ENCODE measurements at places on chromosomes 13 and 19.

DNA sequence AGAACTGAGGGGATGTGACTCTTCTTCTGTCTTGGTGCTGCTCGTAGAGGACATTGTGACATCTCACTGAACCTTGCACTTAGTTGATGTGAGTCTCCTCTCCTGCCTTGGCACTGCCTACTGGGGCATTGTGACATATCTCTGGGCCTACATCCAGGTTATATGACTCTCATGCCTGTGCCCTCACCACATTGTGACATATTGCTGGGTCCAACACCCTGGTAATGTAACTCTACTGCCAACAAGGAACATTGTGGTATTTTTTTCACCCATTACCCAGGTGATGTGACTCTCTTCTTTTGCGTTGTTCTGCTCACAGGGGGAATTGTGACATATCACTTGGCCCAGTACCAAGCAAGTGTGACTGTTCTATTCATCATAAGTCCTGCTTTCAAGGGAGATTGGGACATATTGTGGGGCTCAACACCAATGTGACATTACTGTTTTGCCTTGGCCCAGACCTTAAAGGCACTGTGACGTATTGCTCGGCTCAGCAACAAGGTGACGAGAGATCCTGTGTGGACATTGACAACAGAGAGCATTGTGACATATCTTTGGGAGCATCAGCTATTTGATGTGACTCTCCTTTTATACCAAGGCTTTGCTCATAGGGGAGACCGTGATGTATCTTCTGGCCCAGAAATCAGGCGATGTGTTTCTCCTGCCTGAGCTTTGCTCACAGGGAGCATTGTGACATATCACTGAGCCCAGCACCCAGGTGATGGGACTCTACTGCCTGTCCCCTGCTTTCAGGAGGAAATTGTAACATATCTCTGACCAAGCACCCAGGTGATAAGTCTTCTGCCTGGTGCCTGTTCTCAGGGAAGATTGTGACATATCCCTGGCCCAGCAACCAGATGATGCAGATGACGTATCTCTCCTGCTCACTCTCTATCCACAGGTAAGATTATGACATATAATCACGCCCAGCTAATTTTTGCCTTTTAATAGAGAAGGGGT lies 12.2 kb upstream of the ZNF429 start:
- H3K4me3 ChIP-seq, result no peak overlapping the region
- no peaks in the 10 kb centered on the region for H3K4me1 ChIP-seq
- H3K27me3 ChIP-seq, result no peaks in the 10 kb centered on the region
- DNase-seq, result no peak
- no peak overlapping the region for H3K27ac ChIP-seq
- no peaks in the 10 kb centered on the region for H3K36me3 ChIP-seq

DNA sequence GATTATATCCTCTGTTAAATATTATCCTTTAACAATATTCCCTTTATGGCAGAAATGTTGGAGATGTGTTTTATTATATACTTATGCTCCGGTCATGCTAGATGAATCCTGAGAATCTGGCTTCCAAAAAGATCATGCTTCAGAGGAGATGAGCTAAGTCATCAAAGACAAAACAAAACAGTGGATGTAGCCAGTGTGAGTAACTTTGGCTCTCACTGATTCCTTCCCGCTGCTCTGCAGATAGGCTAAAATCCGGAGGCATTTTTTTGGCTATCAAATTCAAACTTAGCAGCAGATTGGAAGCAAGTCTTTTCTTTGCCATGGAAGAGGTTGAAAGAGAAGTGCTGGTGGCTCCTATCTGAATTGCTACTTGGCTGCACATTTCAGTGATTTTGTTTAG lies 295.9 kb downstream of the GPC6 start:
- no peak for DNase-seq
- H3K4me1 ChIP-seq, result no peaks in the 10 kb centered on the region
- H3K4me3 ChIP-seq, result no peak overlapping the region
- H3K27me3 ChIP-seq, result no peaks in the 10 kb centered on the region

DNA sequence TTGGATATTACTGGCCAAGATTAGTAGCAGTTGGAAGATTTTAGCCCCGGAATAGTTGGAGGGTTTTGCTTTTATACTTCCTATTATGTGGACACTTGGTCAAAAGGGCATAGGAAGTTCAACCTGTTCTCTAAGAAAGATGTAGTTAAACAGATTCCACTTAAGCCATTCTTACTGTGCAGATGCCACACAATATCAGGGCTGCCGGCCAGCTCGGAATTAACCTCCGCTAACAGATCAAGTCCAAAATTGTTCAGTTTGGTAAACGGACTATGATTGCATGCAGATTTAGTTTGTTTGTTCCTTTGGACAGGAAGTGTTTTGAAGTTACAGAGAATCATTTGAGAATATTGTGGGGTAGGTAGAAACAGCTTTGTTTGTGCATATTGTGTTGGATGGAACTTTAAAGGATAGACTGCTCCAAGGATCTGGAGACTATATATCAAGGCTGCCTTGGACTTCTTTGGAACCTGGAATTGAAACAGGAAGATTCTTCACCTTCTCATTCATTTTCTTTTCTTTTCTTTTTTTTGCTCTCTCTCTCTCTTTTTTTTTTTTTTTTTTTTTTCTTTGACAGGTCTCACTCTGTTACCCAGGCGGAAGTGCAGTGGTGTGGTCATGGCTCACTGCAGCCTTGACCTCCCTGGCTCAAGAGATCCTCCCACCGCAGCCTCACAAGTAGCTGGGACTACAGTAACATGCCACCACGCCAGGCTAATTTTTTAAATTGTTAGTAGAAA lies 5.0 kb upstream of the SPRY2 start:
- H3K27ac ChIP-seq, result no peak overlapping the region
- H3K4me1 ChIP-seq, result no peaks in the 10 kb centered on the region
- H3K36me3 ChIP-seq, result no peaks in the 10 kb centered on the region
- H3K4me3 ChIP-seq, result no peak overlapping the region

GRCh38 chr13:34241332-34241731 lies 423.4 kb downstream of the RFC3 start:
- no peak overlapping the region for H3K4me3 ChIP-seq
- no peak overlapping the region for H3K27ac ChIP-seq
- H3K36me3 ChIP-seq, result no peaks in the 10 kb centered on the region
- DNase-seq, result no peak

DNA sequence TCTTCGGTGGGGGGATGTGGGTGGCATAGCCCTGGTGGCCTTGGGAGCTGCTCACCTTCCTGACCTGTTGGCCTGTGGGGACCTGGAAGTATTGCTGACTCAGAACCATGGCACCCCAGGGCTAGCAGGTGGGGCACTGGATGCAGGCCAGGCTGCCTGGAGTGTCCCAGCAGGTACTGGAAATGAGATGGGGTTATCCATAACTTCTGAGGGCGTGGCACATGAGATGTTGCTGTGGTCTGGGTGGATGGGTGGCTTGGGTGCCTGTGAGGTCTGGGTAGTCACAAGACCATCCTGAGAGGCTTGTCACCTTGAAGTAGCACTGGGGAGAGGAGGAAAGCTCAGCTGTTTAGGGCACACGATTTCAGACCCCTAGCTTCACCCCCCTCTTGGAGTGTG lies 636 bp upstream of the RNF225 start:
- H3K36me3 ChIP-seq, result peaks cover 51% of the 10 kb centered on the region
- peaks cover 53% of the 10 kb centered on the region for H3K4me1 ChIP-seq
- H3K27me3 ChIP-seq, result no peaks in the 10 kb centered on the region
- no peak for DNase-seq
- no peak overlapping the region for H3K4me3 ChIP-seq

- peaks cover 15% of the 10 kb centered on the region for H3K27me3 ChIP-seq
- H3K27ac ChIP-seq, result no peak overlapping the region
- no peak overlapping the region for H3K4me3 ChIP-seq
- H3K36me3 ChIP-seq, result no peaks in the 10 kb centered on the region
- H3K4me1 ChIP-seq, result peaks cover 6% of the 10 kb centered on the region
These were observed 3.9 kb downstream of the SIAH3 start for GRCh38 chr13:45847554-45848224.

GRCh38 chr19:10399878-10400277 lies 3.5 kb downstream of the CDC37 start:
- no peaks in the 10 kb centered on the region for H3K27me3 ChIP-seq
- H3K27ac ChIP-seq, result no peak overlapping the region
- no peak for DNase-seq
- peaks cover 11% of the 10 kb centered on the region for H3K4me1 ChIP-seq
- no peak overlapping the region for H3K4me3 ChIP-seq

DNA sequence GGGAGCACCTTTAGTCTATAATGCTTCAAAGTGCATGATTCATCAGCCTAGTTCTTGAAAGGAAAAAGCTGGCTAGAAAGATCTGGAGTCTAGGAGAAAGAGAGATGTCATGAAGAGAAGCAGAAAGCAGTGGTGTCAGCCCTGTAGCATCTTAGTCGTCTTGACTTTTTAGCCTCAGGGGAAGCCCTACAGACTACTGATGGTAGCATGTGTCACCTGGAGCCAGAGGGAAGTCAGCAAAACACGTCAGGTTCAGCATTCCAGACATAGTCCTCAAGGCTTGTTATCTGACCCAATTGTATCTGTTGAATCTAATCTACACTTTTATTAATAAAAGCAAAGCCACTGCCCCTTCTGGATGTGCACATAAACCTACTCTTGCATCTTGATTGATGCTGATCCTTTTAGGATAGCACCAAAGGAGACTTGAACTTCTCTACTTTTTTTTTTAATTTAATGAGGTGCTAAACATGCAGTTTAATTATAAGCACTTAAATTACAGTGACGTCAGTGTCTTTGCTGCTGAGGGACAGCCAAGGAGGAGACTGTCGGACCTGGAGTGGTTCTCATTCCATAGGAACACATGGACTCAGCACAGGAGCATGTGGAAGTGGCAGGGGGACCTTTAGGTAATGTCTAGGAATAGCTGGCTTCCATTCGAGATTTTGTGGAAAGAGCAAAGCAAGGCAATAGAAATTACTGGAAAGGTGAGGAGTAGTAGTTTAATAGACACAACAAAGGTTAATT lies 525.5 kb upstream of the SGCG start:
- H3K4me1 ChIP-seq, result no peaks in the 10 kb centered on the region
- no peak overlapping the region for H3K4me3 ChIP-seq
- no peaks in the 10 kb centered on the region for H3K27me3 ChIP-seq
- no peak overlapping the region for H3K27ac ChIP-seq

GRCh38 chr13:48568370-48569103 lies 35.7 kb upstream of the RCBTB2 start:
- no peaks in the 10 kb centered on the region for H3K4me1 ChIP-seq
- H3K27ac ChIP-seq, result no peak overlapping the region
- H3K36me3 ChIP-seq, result no peaks in the 10 kb centered on the region
- no peak for DNase-seq

- H3K4me1 ChIP-seq, result no peaks in the 10 kb centered on the region
- H3K36me3 ChIP-seq, result no peaks in the 10 kb centered on the region
- no peak overlapping the region for H3K27ac ChIP-seq
- DNase-seq, result no peak
These were observed 18.6 kb upstream of the LATS2 start for GRCh38 chr13:21079761-21080592.

- H3K27me3 ChIP-seq, result no peaks in the 10 kb centered on the region
- DNase-seq, result no peak
- no peaks in the 10 kb centered on the region for H3K36me3 ChIP-seq
- H3K4me3 ChIP-seq, result no peak overlapping the region
These were observed 89.0 kb upstream of the CLDN10 start for GRCh38 chr13:95463531-95463930.

DNA sequence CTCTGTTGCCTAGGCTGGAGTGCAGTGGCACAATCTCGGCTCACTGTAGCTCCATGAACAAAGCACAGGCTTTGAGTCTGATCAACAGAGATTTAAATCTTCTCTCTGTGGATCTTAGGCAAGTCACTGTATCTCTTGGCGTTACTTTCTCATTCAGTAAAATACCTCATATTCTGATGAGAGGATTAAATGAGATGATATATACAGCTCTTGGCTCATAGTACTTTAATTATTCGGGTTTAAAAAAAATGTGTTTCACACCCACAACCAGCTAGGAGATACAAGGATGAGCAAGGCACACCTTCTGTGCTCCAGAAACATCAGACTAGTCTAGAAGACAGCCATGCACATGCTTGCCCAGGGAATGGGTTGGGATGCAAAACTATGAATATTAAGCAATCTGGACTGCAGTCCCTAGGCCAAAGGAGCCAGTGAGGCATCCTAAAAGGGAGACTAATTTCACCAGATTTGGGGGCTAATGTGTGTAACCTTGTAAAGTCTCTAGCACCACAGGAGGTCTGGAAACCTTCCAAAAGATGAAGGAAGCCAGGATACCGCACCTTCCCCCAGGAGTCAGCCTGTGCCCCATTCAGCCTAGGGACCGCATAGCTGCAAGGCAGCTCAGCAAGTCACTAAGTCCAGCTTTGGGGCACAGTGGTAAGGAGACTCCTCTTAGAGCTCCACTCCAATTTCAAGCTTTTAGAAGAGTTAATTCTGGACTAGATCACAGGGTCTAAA lies 2.5 kb downstream of the VPS36 start:
- DNase-seq, result no peak
- H3K4me3 ChIP-seq, result no peak overlapping the region
- H3K27ac ChIP-seq, result no peak overlapping the region

GRCh38 chr19:48271531-48272151 lies 1.8 kb downstream of the ZNF114 start:
- peaks cover 43% of the 10 kb centered on the region for H3K4me1 ChIP-seq
- H3K36me3 ChIP-seq, result no peaks in the 10 kb centered on the region
- peak overlapping the region; percentile 85 for H3K27ac ChIP-seq
- no peak for DNase-seq
- no peaks in the 10 kb centered on the region for H3K27me3 ChIP-seq
- H3K4me3 ChIP-seq, result peak overlapping the region; percentile 56

- H3K27me3 ChIP-seq, result no peaks in the 10 kb centered on the region
- no peak for DNase-seq
- no peak overlapping the region for H3K27ac ChIP-seq
- peaks cover 8% of the 10 kb centered on the region for H3K4me1 ChIP-seq
These were observed 20.3 kb downstream of the RFX1 start for GRCh38 chr19:13985771-13986347.

GRCh38 chr13:108919036-108919907 lies 289.9 kb downstream of the MYO16 start:
- no peak overlapping the region for H3K4me3 ChIP-seq
- DNase-seq, result no peak
- peaks cover 25% of the 10 kb centered on the region for H3K4me1 ChIP-seq
- no peaks in the 10 kb centered on the region for H3K36me3 ChIP-seq

DNA sequence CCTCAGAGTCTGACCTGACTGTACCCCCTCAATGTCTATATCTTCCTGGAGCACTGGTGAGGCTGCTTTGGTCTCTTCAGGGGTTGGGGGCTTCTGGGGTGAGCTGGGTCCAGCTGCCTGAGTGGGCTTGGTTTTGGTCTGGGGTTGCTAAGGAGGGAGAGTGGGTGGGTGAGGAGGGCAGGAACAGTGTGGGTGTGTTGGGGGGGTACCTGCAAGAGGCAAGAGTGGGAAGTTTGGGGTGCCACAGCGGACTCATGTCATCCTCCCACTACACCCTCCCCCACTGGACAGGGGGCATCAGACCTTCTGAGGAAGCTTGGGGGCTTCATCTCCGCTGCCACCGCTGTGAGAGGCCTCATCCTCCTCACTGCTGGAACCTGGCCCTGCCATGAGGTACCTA lies 13.6 kb downstream of the ZNF575 start:
- peaks cover 10% of the 10 kb centered on the region for H3K36me3 ChIP-seq
- no peaks in the 10 kb centered on the region for H3K4me1 ChIP-seq
- no peak overlapping the region for H3K27ac ChIP-seq
- H3K27me3 ChIP-seq, result no peaks in the 10 kb centered on the region

- H3K4me3 ChIP-seq, result no peak overlapping the region
- H3K36me3 ChIP-seq, result no peaks in the 10 kb centered on the region
- peaks cover 6% of the 10 kb centered on the region for H3K4me1 ChIP-seq
- no peak overlapping the region for H3K27ac ChIP-seq
These were observed 45.2 kb upstream of the RANBP3 start for GRCh38 chr19:6023085-6023682.

All from HCT116 (cell line).